ENCODE measurements at places on chromosomes 7 and 10.

DNA sequence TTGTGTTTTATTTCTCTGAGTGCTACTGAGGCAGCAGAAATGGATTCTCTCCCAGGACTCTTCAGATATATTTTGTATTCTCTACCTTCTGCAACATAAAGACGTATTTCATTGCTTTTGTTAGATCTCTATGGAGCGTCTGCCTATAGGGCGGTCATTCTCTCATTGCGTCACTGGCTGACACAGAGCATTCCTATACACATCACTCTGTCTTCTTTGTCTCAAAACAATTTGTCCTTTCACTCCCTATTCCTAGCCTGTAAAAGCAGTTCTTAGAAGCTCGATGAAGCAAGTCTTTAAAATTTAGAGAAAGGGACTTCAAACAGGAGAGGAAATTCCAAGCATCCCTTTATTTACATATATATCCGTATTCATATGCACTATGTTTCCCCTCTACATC is 120.6 kb downstream of the CPED1 start:
- DNase-seq, result no peak

DNA sequence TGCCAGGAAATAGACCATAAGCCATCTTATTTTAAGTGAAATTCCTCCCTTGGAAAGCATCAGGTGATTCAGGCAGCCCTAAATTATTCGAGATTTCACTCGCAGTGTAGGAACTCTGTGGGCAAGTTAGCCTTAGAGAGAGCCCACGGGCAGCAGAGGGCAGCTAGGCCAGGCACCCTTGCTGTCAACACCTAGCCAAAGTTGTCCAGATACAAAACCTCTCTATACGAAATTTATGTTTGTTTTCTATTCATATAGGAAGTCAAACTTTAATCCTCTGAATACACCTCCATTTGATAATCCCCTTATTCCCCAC is 1043.5 kb downstream of the GATA3 start:
- no peak for DNase-seq

DNA sequence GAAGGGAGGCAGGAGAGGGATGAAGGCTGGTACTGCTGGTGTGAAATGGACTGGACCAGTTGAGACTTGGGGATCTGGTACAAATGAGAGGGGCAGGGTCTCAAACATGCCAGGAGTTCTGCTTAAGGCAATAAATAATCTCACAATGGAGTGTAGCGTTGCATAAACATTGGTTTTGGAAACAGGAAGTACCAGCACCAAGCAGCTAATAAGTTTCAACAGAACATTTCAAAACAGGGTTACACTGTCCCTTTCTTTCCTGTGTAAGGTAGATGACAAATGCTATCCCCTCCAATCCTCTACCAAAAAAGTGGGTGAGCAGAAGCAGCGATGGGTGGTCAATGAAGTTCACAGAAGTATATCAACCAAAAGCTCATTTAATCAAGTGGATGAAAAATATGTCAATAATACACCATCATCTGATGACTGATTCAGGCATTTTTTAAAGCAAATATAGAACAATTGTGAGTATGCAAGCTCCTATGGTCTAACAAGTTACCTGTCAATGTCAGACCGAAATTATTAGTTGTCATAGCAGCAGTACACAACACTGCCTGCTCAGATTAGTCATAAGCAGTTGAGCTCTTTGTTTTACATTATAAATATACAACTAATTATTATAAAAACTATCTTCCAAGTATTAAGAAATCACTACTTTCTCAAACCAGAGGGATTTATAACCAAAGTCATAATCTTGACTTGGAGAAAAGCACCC is 220.0 kb downstream of the FAM107B start:
- DNase-seq, result no peak

DNA sequence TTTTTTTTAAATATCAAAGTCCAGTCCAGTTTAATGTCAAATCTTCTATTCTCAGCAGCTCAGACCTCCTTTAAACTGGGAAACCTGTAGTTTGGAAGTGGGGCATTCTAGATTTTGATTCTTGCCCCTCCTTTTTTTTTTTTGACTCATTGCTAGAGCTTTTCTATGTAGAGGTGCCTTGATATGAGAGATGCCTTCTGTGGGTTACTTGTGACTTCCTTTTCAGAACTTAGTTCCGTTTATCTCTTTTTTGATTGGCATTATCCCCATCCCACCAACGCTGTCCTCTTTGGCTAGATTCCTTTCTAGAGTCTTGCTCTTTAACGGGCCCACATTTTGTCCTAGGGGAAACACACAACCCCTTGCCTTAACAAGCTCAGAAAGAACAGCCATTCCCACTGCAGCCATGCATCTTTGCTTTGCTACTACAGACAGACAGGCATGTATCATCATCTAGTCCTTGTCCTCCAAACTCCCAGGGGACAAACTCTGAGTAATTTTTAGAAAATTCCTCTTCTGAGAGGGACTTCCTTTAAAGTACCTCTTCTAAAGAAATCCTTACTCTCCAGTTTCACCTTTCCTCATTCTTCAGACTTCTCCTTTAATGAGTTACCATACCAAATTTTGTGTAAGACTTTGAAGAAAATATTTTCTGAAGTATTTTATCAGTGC is 153.6 kb downstream of the PHF14 start:
- no peak for DNase-seq

DNA sequence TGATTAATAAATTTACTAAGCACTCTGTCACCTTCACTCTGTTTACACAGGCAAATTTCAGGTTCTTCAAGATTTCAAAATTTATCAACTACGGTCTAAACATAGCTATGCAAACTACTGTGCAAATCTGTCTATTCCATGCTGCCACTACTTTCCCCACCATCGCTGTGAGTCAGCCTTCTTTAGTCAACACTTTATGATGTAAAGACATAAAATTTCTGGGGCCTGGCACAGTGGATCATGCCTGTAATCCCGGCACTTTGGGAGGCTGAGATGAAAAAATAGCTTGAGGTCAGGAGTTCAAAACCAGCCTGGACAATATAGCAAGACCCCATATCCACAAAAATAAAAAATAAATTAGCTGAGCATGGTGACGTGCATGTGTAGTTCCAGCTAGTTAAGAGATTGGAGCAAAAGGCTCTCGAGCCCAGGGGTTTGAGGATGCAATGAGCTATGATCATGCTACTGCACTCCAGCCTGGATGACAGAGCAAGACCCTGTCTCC is 42.6 kb downstream of the CNOT4 start:
- no peak for DNase-seq

GRCh38 chr7:47335557-47336471 is 246.1 kb downstream of the TNS3 start:
- DNase-seq, result no peak

- no peak for DNase-seq
Observed at GRCh38 chr10:130578532-130579289, 442.5 kb downstream of the GLRX3 start.

DNA sequence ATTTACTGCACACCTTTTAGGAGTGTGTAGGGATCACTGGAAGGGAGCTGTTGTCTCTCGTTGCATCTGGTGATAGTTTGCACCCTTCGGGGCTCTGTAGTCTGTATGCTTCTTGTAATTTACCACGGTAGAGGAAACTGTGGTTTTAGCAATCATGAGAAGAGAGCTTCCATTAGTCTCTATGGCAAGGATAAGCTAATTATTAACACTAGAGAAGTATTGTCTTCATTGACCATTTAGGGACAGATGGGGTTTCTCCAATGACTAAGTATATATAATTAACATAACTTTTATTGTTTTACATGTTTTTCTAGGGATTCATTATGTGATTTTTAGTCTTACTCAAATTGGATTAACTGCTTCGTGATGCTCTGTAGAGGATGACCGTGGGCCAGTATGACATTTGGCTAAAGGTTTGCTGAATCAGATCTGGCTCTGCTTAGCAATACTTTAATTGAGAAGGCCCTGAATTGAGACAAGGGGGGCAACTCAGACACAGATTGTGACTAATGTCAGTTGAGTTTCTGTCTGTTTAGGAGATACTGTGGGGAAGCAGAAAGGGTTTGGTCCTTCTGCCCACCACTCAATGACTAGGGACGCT is 8.7 kb downstream of the SLC18A2 start:
- no peak for DNase-seq

GRCh38 chr10:48670978-48671913 is 13.4 kb upstream of the WDFY4 start:
- DNase-seq, result no peak

- no peak for DNase-seq
Observed at GRCh38 chr10:122981066-122981464, 864 bp downstream of the PSTK start.

- DNase-seq, result no peak
Observed at GRCh38 chr10:111338805-111339204, 262.0 kb downstream of the ADRA2A start.

GRCh38 chr10:95964756-95965155 is 57.0 kb downstream of the CC2D2B start:
- no peak for DNase-seq

DNA sequence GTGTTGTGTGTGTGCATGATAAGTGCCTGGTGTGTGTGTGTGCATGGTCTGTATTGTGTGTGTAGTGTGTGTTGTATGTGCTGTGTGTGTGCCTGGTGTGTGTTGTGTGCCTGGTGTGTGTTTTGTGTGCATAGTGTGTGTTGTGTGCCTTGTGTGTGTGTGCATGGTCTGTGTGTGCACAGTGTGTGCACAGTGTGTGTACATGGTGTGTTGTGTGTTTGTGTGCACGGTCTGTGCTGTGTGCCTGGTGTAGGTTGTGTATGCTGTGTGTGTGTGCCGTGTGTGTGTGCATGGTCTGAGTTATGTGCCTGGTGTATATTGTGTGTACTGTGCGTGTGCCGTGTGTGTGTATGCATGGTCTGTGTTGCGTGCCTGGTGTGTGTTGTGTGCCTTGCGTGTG is 403.0 kb upstream of the RNF32 start:
- no peak for DNase-seq

- no peak for DNase-seq
Observed at GRCh38 chr7:149637911-149638565, 135.3 kb downstream of the ZNF467 start.

DNA sequence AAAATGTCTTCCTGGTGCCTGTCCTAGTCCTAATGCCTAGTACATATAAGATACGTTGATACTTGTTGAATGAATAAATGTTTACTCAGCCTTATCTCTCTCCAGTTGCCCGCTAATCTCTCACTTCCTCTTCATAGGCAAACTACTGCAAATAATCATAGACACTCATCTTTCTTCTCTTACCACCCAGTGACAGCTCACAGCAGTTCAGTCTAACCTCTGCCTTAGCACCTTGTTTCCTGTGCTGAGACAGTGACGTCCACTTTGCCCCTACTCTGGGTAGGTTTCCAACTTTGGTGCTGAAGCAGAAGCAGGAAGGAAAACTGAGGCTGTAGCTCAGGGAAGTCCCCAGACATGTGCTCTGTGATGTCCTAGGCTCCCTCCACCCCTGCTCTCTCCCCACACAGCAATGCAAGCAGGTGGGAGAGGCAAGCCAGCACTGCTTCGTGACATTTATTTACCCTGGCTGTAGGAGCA is 45.5 kb upstream of the RHOBTB1 start:
- DNase-seq, result no peak

DNA sequence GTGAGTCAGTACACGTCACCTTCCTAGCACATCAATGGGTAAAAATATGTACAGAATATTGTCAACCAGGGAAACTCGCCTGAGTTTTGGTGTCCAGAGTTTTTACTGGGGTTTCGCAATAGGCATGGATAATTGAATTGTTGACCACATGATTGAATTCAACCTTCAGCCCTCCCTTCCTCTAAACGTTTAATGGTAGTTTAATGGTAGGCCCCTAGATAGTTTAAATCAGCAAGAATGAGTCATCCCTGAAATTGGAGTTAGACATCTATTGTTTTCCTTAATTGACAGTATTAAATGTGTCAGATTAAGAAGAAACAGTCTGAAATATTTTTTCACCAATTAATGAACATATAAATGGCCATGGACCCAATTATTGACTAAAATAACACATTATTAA is 57.8 kb upstream of the CACNA2D1 start:
- no peak for DNase-seq

DNA sequence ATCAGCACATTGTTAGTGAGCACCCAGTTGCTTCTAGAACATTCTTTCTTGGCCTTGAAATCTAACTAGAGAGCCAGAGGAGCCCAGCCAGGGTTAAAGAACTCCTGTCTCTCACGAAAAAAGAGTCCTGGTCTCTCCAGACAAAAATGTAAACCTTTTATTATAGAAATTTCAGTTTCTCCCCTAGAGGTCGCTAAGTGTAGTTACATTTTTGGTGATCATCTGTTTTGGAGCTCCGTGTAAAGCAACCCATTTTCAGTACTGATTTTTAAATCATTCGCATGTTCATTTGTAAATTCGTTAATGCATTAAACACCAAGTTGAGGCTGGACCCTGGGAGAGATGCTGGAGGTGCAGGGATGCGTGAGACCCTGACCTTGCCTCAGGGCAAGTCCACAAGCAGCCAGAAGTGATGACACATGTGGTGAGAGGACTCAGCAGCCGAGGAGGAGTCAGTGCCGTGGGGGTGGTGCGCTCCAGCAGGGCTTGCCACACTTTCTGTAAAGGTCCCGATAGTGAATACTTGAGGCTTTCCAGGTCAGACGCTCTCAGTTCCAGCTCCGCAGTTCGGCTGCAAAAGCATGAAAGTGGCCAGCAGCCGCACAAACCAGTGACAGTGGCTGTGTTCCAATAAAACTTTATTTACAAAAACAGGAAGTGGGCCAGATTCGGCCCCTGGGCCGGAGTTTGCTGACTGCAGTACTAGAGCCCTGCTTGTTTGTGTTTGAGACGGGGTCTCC is 578.6 kb upstream of the FOXK1 start:
- no peak for DNase-seq

- no peak for DNase-seq
Observed at GRCh38 chr7:149696280-149696679, 77.1 kb downstream of the ZNF467 start.

- DNase-seq, result no peak
Observed at GRCh38 chr7:134718211-134718875, 61.1 kb upstream of the CALD1 start.
